Stimulated activated naive CD8-positive, alpha-beta T cell treated with anti-CD3 and anti-CD28 coated beads, Interleukin-15, Interleukin-2, amounts not matched to agents 100 U/mL and 50 U/mL, for 24 hours (primary cell): ENCODE measurements at places on chromosomes 7 and 10.

DNA sequence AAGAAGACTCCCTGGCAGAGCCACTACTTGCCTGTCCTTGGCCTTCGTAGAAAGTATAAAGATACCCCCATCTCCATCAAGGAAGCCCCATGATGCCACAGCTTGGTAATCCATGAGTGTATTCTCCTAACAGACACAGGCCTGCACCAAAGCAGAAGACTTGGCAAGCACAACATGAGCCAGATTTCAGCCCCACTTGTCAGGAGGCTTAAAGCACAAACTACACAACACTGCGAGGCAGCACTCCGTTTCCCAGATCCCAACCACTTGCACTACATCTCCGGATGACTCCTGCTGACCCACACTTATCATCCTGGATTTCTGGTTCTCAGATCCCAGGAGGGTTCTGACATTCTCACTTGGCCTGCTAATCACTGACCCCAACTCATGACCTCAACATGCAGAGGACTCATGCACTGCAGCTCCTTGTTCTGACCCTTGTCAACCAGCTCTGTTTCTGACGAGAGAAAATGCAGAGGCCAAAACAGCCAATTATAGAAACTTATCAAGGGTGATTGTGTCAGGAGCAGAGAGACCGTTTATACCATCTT, 100.8 kb downstream of the RELN start:
- DNase-seq: no peak

DNA sequence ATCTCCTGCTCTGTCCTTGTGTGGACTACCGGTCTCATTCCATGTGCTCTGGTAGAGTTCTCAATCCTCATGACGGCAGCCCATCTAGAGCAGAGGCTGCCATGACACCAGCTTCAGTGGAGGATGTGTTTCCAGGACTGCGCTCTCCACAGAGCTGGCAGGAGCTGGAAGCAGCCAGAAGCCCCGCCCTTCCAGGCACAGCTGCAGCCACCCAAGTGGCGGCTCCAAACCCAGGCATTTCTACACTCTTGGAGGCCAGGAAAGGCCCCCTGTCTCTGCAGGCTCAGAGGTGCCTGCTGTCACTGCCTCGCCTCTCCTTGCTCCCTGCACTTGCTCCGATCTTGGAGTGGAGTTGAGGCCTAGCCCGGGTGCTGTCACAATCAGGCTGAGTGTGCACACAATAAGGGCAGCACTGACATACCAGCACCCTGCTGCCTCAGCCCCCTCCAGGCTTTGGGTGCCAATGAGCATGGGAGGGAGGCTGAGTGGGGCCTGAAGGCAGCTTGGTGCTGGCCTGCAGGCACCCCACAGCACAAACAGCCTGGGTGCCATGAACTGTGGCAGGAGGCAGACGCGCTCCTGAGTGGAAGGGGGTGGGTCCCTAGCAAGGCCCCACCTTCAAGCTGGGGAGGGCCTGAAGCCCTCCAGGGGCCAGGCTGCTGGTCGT, 122.1 kb downstream of the LRRN3 start:
- no peak for DNase-seq

DNA sequence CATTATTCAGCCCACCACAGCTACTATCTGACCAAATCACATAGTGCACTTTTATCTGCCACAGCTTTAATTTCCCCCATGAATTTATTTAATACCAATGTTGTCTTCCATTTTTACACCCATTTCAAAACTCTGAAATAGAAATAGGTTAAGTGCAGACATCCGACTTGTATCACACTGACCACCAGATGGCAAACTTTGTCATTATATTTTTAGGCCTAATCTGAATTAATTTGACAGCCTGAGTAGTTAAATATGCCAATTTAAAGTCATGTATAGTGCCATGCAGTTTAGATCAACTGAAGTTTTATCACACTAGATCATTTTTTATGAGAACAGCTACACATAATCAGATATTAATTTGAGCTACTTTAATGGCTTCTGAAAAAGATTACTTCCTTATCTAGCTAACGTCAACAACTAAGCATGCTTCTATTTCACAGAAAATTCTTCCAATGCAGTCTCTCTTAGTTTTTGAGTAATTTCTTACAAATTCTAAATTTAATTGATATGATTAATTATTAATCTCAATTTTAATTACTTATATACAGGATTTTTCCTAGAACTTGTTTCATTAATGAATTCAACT, 566.4 kb downstream of the GFRA1 start:
- DNase-seq: no peak

GRCh38 chr10:97974526-97975525, 55.6 kb downstream of the CRTAC1 start:
- DNase-seq: no peak

DNA sequence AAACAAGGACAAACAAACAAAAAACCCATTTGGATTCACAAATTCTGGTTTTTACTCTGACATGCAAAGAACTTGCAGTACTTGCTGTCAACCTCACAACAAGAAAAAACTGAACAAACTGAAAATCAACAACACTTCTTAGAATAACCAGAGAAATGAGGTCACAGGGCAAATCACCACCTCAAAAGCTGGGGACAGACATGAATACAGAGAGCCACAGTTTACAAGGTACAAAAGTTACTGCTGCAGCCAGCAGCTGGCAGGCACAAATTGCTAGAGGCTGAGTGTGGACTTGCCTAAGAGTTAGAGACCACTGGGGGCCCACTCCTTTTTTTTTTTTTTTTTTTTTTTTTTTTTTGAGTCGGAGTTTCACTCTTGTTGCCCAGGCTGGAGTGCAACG, 15.0 kb upstream of the RNF32 start:
- no peak for DNase-seq

DNA sequence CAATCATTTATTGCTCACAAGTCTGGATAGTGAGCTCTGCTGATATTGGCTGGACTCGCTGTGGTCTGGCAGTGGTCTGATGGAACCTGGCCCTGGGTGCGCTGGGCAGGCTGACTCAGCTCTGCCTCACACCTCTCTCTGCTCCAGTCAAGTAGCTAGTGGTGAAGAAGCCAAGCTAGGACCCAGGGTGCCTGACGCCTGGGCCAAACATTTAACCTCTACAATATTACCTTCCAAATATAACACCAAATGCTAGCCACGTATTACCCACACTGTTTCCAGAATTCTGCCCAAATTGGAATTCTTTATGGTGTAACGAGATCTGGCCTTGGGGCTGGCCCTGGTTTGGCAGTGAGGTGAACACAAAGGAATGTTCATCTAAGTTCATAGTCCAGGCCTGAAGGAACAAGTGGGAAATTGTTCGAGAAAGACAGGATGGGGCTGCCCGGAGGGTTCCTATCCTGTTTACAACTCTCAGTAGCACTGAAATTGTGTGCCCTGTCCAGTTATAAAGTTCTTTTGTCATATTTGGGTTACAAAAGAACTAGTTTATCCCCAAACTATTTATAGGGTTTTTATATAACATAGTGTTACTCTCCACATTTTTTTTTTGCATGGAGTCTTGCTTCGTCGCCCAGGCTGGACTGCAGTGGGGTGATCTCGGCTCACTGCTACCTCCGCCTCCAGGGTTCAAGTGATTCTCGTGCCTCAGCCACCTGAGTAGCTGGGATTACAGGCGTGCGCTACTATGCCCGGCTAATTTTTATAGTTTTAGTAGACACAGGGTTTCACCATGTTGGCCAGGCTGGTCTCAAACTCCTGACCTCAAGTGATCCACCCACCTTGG, 16.3 kb downstream of the OR2AE1 start:
- no peak for DNase-seq

DNA sequence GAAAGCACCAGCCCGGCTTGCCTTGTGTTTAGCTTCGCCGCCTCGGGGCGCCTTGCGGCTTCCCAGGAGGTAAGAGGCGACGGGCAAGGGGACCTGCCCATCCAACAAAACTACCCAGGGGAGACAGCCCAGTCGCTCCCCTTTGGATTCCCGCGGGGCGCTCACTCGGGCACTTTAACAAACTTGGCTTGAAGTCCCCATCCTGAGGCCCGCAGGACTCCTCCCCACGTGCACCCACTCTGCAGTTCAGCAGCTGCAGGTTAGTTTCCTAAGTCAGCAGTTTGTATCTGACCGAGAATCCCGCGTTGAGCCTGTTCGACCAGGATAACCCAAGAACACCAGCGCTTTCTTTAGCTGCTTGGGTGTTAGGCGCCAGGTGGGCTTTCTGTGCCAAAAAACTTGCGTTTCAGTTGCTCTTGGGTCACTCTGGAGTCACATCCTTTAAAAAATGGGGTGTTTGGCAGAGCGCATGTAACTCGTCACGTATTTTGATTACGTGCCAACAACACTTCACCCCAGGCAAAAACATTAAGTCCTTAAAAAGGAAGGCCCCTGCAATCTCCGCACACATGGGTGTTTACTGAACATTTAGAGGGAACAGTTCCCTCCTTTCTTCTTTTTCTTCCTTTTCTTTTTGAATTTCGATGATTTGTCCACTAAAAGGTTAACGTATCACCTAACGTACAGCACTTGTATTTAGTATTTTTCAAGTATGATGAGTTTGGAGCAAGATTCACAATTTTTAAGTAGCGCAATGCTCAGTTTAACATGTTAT, 876 bp downstream of the DNAH11 start:
- DNase-seq: no peak

DNA sequence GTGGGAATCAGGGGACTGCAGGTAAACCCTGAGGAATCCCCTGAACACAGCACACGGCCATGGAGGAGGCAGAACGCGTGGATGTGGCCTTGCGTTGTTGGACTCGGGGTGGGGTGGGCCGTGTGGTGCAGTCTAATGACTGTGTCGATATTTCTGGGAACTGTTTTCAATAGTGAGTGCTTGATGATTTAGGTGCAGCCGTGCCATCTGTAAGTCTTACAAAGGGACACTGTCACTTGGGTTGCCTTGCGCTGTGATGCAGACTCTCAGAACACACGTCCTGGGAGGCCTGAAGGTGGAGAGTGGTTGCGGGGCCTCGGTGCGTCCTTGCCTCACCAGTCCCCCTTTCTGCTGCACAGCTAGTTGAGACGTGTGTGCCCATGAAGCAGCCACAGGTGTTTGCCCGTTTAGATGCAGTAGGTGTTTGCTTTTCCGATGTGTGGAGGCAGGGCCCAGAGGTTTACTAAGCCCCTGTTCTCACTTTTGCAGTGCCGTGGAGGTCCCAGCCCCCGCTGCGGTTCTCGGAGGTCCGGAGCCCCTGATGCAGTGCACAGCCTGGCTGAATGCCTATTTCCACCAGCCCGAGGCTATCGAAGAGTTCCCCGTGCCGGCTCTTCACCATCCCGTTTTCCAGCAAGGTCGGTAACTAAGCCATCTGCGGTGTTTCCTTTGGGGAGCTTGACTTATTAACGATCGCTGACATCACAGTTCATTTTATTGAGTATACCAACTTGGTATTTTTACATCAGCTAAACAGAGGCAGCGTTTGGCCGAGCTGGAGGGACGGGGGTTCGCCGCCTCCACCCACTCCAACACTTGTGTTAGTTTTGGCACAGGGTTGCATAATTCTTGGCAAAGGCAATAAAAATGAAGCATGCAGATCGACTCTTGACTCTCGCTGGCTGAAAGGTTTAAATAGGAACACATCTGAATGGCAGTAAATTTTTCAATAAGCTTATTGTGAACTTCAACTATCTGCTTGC, 240.7 kb downstream of the MGMT start:
- DNase-seq: no peak

DNA sequence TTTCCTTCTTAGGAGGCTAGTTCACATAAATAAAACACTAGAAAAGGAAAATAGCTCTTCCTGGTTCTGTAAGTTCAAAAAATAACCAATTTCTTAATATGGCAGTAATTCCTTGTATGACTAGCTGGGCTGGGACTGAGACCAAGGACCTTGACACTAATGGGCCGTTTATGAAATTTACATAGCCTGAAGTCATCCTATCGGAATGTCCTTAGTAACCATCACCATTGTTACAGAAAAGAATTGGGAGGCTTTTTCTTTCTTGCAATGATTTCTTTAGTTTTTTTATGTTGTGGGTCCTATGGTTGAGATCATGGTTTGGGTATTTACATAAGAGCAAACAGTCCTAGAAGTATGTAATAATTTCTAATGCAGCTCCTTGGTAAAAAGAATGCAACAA, 87.1 kb upstream of the HDAC9 start:
- no peak for DNase-seq

GRCh38 chr10:50325449-50326171, 74.3 kb upstream of the ASAH2 start:
- DNase-seq: no peak

GRCh38 chr10:83995738-83996331, 143.5 kb upstream of the GHITM start:
- no peak for DNase-seq

DNA sequence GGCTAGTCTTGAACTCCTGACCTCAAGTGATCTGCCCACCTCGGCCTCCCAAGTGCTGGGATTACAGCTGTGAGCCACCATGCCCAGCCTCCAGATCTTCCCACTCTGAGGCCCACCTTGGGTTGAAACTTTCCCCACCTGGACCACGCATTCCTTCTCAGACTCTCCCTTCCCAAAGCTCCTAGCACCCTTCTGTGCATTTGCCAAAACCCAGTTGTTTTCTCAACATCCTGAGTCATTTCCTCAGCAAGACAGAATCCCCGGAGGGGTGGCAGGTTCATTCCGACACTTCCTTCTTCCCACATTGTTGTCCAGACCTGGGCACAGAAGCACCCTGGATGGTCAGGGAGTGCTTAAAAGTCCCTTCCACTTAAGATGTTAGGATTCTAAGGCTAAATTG, 28.9 kb downstream of the BAG3 start:
- no peak for DNase-seq

- DNase-seq: no peak
These were observed 11.1 kb upstream of the CAMK2B start for GRCh38 chr7:44336491-44336890.

GRCh38 chr10:88187472-88187871, 324.0 kb downstream of the PTEN start:
- DNase-seq: no peak

- DNase-seq: no peak
These were observed 17.6 kb upstream of the VSIR start for GRCh38 chr10:71790749-71791440.

GRCh38 chr7:66964411-66964810, 31.0 kb downstream of the SBDS start:
- DNase-seq: no peak

- no peak for DNase-seq
These were observed 71.3 kb upstream of the PDGFA start for GRCh38 chr7:590731-591551.

GRCh38 chr7:18082169-18082568, 54.5 kb upstream of the PRPS1L1 start:
- DNase-seq: no peak

- DNase-seq: no peak
These were observed 19.4 kb upstream of the CABCOCO1 start for GRCh38 chr10:61643316-61643751.

- no peak for DNase-seq
These were observed 218.1 kb downstream of the CELF2 start for GRCh38 chr10:11235771-11236170.

DNA sequence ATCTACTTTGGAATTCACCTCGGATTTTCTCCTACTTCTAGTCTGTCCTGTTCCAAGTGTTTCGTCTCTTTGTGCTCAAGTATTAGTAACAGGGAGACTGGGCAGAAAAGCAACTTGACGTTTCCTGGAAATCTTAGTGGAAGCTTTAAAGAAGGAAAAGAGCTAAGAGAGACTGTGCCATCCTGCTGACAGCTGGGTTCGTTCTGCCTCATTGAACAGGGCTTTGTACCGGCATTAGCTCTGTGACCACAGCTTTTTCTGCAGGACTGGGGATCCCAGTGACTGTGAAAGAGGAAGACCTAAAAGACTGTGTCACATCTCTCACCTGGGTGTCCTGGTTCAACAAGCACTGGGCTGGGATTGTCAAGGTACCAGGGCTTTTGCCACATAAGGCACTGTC, 70.8 kb upstream of the CDCA7L start:
- no peak for DNase-seq
